Stimulated activated CD4-positive, alpha-beta T cell treated with anti-CD3 and anti-CD28 coated beads, Interleukin-4, amount 100 ng/mL, for 24 hours (primary cell): ENCODE measurements at places on chromosomes 12 and 14.

- no peak for DNase-seq
Observed at GRCh38 chr14:71328183-71328582, 420.9 kb downstream of the PCNX1 start.

DNA sequence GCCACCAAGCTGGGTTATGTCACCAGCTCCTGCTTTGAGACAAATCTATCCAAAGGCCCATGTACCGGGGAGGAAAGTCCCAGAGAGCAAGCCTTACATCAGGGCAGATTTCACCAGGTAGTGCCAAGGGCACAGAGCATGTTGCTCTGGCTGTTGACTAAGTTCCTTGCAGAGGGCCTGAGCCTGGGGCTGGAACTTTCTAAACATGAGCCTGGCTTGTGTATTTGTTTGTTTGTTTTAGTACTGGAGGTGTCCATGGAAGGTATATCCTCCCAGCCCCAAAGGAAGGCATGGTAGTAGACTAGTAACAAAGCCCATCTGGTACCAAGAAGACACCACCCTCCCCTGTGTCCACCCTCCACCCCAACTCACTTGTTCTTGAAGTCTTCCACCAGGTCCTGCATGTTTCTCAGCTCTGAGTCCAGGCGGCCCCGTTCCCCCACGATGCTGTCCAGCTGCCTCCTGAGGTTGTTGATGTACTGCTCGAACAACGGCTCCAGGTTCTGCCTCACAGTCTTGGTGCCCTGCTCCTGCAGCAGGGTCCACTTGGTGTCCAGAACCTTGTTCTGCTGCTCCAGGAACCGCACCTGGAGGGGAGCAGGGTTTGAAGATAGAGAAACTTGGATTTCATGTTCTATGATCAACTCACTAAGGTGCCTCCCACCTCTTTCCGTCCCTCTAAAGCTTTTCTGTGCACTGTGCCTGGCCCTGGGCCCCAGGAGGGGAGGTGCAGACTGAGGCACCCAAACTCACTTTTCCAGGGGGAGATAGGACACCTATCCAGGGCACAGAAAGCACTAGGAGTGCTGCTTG, 1.4 kb downstream of the KRT5 start:
- no peak for DNase-seq

GRCh38 chr12:30197392-30198057, 413.8 kb upstream of the TMTC1 start:
- DNase-seq, result no peak

GRCh38 chr12:88418856-88419497, 161.3 kb downstream of the KITLG start:
- DNase-seq, result no peak

DNA sequence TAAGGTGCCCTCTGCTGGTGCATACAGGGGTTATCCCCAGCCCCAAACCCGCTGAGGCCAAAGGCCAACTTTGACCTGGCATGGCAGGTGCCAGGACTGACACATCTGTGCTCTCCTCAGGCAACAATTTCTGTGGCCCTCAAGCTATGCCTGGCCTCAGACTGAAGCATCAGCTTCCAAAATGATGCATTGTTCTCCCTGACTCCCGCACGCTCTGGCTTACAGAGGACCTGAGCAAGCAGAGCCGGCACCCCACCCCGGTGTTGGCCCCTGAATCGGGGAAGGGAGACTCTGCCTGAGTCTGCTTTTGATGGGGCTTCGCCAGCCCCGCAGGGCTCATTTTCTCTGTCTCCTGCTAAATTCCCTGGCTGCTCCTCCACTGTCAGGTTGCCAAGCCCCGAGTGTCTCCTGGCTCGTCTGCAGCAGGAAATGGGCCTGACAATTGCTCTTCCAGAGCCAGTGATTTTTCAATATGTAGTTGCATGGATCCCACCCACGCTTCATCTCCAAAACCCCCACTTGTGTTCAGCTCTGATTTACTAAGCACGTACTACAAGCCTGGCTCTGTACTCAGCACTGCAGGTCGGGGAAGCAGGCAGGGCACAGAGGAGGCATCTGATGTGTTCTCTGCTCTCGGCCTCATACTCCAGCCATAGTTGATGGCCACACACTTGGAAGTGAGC, 126.1 kb downstream of the SLC38A6 start:
- DNase-seq, result no peak

GRCh38 chr12:46159309-46159901, 109.4 kb downstream of the SLC38A1 start:
- DNase-seq, result no peak

DNA sequence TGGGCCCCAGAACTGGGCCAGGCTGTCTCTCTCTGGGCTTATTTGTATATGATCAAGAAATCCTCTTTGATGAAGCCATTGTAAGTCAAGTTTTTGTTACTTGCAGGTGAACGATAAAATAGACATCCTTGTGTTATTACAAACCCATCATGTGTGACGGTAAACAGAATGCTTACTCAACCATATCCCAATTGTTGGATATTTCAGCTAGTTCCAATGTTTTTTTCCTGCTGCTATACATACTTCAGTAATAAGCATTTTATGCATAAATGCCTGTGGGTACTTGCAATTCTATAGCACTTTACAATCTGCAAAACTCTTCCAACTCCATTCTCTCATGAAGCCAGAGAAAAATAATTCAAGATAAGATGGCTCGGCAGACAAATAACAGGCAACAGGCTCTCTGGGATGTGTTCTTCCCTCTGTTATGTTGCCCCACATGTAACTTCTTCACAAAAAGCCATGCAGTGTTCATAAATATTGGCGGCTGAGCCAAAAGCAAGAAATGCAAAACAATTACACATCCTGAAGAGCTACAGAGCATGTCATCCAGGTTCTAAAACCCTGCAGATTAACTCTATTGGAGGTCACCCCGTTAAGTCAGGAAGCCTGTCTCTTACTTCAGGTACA, 69.5 kb downstream of the CLMN start:
- no peak for DNase-seq

GRCh38 chr12:111203446-111203845, 165.4 kb downstream of the PHETA1 start:
- no peak for DNase-seq

GRCh38 chr12:26264215-26264838, 69.0 kb downstream of the SSPN start:
- DNase-seq, result no peak

DNA sequence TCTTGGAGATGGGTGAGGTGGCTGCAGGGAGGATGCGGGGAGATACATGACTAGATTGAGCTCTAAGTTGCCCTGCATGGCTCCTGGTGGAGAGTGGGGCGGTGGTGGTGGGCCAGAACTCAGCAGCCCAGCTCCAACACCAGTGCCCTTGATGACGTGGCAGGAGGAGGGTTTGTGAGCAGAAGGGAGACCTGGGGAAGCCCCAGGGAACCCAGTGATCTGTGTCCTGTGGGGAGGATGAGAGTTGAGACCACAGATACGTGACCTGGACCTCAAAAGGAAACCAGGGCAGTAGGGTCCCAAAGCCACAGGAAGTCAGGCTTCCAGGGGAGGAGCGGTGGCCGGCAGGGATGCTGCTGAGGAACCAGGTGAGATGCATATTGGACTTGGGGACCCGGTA, 989.1 kb upstream of the TMEM132C start:
- no peak for DNase-seq

- peak; percentile 89 for DNase-seq
Observed at GRCh38 chr14:74608959-74609611, 3.0 kb downstream of the LTBP2 start.

DNA sequence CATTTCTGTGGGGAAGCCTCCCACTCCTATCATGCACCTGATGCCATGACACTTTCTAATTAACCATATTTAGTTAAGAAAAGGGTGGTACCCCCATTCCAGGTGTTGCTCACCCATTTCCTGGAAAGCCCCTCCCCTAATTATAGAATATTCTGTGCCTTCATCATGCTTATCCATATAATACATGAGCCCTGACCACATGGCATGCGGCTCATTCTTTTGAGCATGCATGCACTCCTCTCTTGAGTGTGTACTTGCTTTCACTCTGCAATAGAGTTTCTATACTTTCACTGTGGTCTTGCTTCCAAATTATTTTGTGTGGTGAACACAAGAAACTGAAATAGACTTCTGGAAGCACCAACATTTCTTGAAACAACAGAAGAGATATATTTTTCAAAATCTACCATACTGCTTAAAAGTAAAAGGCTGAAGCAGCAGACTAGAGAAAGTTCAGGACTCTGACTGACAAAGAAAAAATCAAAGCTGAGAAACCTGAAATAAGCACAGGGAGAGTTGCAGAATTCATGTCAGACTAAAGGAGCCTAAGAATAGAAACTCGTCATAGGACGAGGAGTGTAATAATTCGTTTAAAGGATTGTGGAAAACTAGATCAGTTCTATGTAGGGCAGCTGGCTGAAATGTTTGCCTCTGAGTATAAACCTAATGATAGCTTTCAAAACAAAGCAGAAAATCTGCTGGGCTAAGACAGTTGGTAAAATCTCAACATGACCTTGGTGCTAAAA, 144.8 kb downstream of the KITLG start:
- no peak for DNase-seq

DNA sequence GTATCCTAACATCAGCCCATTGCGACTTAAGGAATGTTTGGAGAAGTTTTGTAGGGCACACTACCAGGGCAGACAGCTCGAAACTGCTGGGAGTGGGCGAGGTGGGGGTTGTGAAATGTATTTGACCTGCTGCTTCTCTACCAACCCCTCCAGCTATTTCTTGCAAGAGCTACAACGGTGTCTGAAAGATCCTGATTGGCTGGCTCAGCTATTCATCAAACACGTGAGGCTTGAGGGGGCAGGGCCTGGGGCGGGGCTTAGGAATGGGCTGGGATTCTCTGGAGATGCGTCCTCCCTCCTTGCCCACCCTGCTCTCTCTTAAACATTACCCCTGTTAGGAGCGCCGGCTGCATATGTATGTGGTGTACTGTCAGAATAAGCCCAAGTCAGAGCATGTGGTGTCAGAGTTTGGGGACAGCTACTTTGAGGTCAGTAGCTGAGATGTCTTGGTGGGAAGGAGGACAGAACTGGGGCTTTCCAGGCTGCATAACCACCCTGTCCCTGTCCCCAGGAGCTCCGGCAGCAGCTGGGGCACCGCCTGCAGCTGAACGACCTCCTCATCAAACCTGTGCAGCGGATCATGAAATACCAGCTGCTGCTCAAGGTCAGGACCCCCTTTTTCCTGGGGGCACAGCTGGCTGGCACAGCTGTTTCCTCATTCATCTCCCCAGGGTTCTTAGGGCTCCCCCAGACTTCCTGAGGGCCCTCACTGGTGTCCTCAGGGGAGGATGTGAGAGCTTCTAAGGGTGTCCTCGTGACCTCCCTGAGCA, 3.1 kb downstream of the ARHGEF25 start:
- no peak for DNase-seq

DNA sequence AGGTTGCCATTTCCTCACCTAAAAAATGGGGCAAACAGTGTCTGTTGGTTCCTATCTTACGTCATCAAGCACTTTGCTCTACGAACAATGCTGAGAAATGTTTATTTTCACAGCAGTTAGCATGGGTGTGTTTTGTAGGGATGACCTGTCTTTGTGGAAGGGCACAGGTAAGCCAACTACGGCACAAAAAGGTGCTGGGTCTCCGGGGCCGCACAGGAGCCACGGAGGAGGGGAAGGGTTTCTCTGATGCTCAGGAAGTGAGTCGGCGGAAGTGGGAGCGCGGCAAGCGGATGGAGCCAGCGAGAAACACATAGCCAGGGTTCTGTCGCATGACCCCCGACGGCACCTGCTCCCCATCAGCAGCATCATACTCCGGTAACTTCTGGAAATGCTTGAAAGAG, 65.6 kb upstream of the TCL1B start:
- DNase-seq, result no peak

- no peak for DNase-seq
Observed at GRCh38 chr14:22289570-22289969, 299.5 kb downstream of the DAD1 start.

DNA sequence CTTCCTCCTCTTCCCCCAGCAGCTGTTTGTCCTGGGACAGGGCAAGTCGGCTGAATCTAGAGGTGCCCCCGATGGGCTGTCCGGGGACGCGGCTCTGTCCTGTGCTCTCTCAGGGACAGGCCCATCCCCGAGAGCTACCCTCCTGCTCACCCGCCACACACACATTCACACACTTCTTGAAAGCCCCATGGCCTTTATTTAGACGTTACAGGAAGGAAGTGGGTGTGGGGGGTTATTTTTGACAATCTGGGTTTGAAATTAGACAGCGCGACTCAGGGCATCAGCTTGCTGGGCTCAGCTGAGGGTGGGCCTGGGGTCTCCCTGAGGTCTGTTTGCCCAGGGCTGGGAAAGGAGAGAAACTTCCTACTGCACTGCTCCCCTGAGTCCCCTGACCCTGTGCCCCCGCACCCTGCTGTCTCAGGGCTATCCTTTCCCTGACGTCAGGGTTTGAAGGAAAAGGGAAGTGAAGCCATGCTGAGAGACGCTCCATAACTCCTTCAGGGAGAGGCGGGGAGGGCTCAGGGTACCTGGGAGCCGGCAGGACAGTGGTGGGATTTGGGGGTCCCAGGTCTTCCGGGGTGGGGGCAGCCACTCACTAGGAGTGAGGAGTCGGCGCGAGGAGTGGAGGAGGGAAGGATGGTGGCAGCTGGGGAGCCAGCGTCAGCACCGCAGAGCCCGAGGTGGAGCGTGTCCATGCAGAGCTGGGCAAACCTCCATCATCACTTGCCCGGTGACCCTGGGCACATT, 8.1 kb downstream of the PTPN6 start:
- peak; percentile 76 for DNase-seq

GRCh38 chr12:131943389-131943788, 6.4 kb upstream of the EP400 start:
- no peak for DNase-seq

GRCh38 chr14:59377991-59378601, 87.1 kb downstream of the GPR135 start:
- DNase-seq, result no peak

- DNase-seq, result no peak
Observed at GRCh38 chr14:68137704-68138619, 318.4 kb downstream of the RAD51B start.

GRCh38 chr12:76573840-76574373, 14.3 kb upstream of the OSBPL8 start:
- DNase-seq, result no peak

- no peak for DNase-seq
Observed at GRCh38 chr14:88002421-88003075, 2.4 kb upstream of the GPR65 start.

DNA sequence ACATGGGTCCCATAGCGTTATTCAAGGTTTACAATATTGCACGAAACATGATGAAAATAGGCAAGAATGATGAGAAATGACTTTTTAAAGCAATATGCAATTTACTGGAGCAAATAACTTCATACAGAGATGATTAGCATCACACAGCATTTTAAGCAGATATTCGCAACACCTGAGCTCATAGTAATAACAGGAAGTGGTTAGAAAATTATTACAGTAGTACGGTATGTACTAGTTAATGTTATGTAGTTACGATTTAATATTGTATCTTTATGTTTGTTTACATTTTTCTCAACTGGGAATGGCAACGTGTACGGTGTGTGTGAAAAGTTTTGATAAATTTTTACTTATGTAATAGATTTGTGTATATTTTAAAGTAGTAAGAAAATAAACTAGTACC, 102.6 kb downstream of the OSBPL8 start:
- DNase-seq, result no peak

GRCh38 chr12:75705749-75706711, 194.6 kb upstream of the KRR1 start:
- DNase-seq, result no peak
